Testis (tissue), 5 donors: ENCODE measurements at places on chromosomes 7 and 10.

- DNase-seq, result no peak
Observed at GRCh38 chr7:30780941-30781340, 9.7 kb downstream of the MINDY4 start.

DNA sequence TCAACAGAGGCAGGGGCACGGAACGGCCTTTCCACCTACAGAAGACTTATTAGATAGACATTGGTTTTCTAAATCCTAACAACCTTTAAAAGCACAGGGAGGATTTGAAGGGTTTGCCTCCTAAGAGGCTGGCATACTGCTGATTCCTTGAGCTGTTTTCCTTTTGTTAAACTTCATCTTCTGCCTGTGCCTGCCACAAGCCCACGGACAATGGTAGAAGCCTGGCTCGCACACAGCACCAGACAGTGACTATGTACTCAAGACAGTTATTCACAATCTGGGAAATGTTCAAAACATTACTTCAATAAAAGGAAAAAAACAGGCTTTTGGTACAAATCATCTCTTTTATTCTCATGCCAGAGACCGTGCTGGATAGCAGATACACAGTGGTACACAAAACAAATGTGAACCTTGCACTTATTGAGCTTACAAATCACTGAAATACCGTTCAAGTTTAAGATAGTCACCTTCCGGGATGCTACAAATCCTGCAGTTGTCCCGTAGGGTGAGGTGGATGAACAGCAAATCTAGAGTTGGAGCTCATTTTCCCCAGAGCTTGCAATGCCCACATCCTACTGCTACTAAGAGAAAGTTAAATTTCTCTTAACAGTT lies 63.9 kb downstream of the VPS41 start:
- no peak for DNase-seq

- peak; percentile 6 for DNase-seq
Observed at GRCh38 chr10:44862924-44863323, 48.2 kb upstream of the TMEM72 start.

GRCh38 chr10:119022846-119023552 lies 6.5 kb upstream of the NANOS1 start:
- DNase-seq, result no peak

GRCh38 chr10:116845823-116846222 lies 3.5 kb upstream of the ENO4 start:
- DNase-seq, result no peak

GRCh38 chr10:3159152-3159551 lies 13.4 kb downstream of the PITRM1 start:
- DNase-seq, result no peak
